ENCODE measurements at places on chromosomes 3 and 15. TPM values are rescaled to one million over a fixed set of nuclear protein-coding genes. Genes with fewer than 3 reads are reported as not detected.

SKIL gene
- 7.7 TPM for polyA plus RNA-seq

CFAP161 gene
- polyA plus RNA-seq: not detected

EID1 gene
- polyA plus RNA-seq: 141 TPM

GPD1L gene
- polyA plus RNA-seq: 12.4 TPM

TMEM158 gene
- 6.0 TPM for polyA plus RNA-seq

MKRN2OS gene
- 4.0 TPM for polyA plus RNA-seq

CCDC50 gene
- 18.0 TPM for polyA plus RNA-seq

VEPH1 gene
- polyA plus RNA-seq: 0.32 TPM

CD86 gene
- not detected for polyA plus RNA-seq

ARPIN gene
- polyA plus RNA-seq: 4.3 TPM

ZBBX gene
- polyA plus RNA-seq: 10.8 TPM

FANCD2OS gene
- not detected for polyA plus RNA-seq

DNAH12 gene
- polyA plus RNA-seq: 0.77 TPM

MESP2 gene
- not detected for polyA plus RNA-seq

AGBL1 gene
- polyA plus RNA-seq: not detected

SOX14 gene
- polyA plus RNA-seq: not detected

CPNE9 gene
- 12.5 TPM for polyA plus RNA-seq

CXCR6 gene
- polyA plus RNA-seq: not detected

POTEB2 gene
- not detected for polyA plus RNA-seq

MME gene
- polyA plus RNA-seq: 2.0 TPM

STARD5 gene
- polyA plus RNA-seq: not detected

ZIC1 gene
- 16.1 TPM for polyA plus RNA-seq

HRH1 gene
- 0.54 TPM for polyA plus RNA-seq

ACTRT3 gene
- 1.5 TPM for polyA plus RNA-seq

PLA2G4E gene
- 0.07 TPM for polyA plus RNA-seq

CHL1 gene
- 62.3 TPM for polyA plus RNA-seq

THBS1 gene
- 22.2 TPM for polyA plus RNA-seq

CCR3 gene
- not detected for polyA plus RNA-seq

ABI3BP gene
- polyA plus RNA-seq: not detected

CCDC13 gene
- polyA plus RNA-seq: 1.3 TPM

All from Purkinje cell (primary cell).